ENCODE measurements at places on chromosomes 2 and 18.

DNA sequence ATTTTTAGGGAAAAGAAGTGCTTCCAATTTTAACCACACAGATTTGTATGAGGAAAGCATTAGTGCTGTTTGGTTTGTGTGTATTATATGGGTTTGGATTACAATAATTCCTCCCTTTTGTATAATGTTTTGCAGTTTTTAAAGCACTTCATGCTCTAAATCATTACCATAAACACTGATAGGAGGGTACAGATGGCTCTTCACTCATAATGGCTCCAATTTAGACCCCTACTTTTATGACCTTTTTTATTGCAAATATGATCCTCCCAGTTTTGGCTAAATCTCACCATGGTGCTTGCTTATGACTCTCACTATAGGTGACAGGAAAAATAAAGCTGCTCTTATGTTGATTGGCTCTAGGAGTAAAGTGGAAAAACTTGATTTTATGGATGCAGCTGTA, 23.8 kb upstream of the TMEM17 start:
- DNase-seq = no peak

GRCh38 chr2:103977241-103977640, 876.7 kb upstream of the POU3F3 start:
- DNase-seq = no peak

DNA sequence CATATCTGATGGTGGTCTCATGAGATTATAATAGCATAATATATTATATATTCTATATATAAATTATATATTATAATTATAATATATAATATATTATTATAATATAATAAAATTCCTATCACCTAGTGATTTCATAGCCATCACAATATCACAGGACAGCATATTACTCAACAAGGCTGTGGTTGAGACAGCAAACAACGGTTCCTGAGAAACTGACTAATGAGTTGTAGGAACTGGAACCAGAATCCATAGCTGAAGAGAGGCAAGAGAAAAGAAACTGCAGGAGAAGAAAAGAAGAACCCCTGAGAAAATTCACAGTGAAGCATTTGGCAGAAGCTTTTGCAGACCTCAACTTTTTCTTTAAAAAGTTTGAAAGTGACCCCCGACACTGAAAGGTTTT, 84.0 kb downstream of the BCL2L11 start:
- no peak for DNase-seq

DNA sequence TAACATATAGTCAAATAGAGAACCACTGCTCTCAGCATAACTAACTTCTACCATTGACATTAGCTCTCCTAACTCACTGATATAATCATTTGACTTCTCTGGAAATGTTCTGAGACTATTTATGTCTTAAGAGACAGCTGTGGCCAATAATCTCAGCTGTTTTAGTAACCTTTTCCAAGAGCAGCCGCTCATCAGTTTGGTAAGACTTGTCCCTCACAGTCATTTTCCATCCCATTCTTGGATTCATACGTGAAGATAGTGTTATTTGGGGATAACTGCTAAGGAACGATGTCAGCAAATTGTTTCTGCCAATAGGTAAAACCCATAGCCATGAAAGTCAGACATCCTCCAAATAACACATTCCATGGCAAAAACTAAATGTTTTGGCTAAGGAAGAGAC, 127.8 kb downstream of the LNPK start:
- DNase-seq = no peak

DNA sequence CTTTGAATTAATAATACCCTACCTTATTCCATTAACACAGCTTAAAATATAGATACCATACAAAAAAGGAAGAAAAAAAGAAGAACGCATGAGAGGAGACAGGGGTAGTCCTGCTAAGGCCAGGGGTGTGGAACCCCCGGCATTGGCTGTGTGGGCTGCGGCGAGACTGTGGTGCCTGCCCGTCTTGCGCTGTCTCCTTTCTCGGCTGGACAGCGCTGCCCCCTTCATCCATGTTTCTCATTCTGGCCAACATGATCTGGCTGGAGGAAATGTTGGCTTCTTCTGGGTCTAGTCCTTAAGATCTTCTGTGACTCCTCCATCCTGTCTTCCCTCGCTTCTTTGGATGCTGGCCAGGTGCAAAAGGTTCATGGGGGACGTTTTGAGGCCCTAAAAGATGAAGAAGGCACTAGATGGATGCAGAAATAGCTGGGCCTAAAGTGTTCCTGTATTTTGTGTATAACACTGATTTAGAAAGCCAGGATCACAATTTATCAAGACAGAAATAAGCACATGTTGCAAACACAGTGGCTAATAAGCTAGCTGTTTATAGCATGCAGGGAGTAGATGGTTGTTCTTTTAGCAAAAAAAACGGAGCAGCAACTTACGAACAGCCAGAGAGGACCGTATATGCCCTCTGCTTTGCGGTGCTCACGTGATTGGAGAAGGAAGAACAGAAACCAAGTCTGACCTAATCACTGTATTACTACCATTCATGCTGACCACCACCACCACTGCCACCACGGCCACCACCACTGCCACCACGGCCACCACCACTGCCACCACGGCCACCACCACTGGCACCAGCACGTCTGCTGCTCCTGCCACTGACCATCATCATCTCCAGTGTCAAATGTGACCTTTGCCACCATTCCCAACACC, 71.7 kb upstream of the ASB18 start:
- no peak for DNase-seq

GRCh38 chr2:201949181-201949926, 84.3 kb upstream of the FZD7 start:
- no peak for DNase-seq

DNA sequence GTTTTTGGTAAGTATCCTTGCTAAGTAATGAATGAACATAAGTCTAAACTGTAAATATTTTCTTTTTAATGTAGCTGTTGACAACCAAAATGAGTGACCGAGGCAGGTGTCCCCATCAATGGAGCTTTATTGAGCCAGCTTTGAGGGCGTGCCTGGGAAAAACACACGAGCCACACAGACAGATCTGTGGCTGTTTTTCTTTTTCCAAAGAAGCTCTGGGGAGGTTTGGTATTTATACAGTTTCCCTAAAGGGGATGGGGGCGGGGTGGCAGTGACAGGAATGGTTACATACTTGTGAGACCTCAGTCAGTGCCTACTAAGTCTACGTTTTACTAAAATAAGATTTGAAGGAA, 11.2 kb downstream of the DBI start:
- no peak for DNase-seq

- no peak for DNase-seq
These were observed 2.1 kb downstream of the ST8SIA5 start for GRCh38 chr18:46754661-46755292.

DNA sequence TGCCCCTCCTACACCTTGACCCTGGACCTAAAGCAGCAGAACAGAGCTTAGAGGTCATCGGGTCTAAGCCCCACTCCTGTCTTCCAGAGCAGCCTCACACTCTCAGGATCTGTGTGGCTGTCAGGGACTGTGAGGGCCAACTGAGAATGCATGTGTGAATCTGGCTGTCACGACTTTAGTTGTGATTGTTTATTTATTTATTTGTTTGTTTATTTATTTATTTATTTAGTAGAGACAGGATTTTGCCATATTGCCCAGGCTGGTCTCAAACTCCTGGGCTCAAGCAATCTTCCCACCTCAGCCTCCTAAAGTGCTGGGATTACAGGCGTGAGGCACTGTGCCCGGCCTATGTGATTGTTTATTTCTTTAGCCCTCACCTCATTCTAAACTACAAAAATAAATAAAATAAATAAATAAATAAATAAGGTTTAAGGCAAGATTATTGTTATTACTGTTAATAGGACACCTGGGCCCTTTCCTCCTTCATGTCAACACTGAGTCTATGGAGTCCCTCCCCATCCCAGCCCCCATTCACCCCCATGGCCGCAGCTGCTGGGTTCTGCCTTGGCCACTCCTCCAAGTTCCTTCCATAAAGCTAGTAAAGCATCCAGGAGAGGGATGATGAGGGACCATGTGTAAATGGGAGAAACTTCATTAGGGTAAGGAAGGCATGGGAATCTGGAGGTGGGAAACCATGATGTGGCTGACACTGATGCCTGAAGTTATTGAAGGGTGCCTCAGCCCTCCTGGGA, 39.9 kb upstream of the EDAR start:
- no peak for DNase-seq

DNA sequence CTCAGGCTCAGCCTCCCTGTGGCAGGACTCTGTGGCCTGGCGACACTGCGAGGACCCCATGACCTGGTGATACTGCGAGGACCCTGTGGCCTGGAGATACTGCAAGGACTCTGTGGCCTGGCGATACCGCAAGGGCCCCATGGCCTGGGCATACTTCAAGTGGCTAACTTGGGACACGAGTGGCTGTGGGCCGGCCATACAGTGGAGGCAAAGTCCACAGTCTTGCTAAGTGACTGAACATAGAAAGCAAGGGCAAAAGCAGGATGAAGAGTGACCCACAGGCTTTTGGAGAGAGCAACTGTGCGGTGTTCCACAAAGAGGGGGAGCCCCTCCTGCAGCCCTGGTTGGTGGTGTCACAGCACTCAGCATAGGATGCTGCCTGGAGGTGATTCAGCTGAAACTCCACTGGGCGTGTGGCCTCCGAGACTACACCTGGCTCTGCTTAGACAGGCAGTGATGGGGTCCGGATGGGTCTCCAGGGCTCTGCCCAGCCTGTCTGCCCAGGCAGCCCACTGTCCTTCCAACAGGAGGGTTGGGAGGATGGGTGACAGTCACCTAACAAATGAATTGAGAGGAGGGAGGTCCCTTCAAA, 691.0 kb upstream of the HS6ST1 start:
- DNase-seq = no peak

- no peak for DNase-seq
These were observed 262.2 kb downstream of the HDAC4 start for GRCh38 chr2:239138610-239139009.

DNA sequence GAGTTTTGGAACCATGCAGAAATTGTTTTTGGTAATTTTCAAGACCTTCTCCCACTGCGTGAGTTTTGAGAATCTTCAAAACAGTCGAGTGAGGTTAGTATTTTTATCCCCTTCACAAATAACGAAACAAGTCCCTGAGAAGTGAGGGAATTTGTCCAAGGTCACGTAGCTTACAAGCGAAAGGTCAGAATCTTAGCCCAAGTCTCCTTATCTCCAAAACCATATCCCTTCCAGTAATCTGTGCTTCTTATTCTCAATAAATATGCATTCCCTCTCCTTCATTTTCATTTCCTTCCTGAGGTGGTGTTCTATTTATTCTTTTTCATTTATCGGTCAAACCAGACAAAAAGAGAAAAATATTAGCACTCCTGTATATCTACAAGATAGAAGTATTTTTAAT, 163.6 kb downstream of the MREG start:
- DNase-seq = no peak

GRCh38 chr2:217858519-217859491, 144.0 kb downstream of the TNS1 start:
- no peak for DNase-seq

- DNase-seq = no peak
These were observed 60.0 kb upstream of the DTNA start for GRCh38 chr18:34650121-34650545.

- DNase-seq = no peak
These were observed 137.6 kb downstream of the UPP2 start for GRCh38 chr2:158239271-158239670.

- no peak for DNase-seq
These were observed 7.9 kb downstream of the MAP3K2 start for GRCh38 chr2:127379712-127380355.

DNA sequence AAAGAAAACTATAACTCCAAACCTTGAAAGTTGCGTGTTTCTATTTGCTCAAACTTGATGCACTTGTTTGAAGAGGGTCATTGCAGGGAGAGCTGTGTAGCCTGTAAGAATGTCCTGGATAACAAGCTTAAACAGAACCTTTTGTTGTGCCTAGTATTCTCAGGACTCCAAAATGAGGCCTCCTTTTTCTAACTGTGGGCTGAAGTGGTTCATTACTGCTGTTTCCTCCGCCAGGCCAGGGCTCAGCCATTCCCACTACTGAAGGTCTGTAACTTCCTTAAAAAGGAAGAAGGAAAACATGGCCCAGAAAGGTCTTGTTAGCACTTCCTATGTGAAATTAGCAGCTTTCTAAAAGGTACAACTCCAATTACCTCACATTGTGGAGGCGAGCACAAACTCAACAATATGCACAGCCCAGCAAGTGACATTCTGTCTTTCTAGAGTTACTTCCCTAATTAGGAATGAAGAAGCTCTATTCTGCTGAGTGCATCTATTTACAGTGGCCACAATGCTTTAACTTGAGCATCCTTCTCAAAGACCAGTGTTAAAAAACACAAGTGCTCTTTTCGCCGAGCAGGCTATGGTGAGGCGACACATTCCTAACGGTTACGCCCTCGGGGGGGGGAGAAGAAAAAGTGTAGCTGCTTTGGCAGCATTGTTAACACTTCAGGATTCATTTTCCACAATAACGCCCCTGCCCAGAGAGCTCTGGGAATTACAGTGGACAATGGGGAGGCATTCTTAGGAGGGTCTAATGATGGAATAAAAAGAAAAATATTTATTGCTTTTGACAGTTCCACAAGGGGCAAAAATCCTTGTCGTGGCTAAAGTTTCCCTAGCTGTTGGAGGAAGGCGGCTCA, 136.9 kb upstream of the SIX3 start:
- DNase-seq = no peak

DNA sequence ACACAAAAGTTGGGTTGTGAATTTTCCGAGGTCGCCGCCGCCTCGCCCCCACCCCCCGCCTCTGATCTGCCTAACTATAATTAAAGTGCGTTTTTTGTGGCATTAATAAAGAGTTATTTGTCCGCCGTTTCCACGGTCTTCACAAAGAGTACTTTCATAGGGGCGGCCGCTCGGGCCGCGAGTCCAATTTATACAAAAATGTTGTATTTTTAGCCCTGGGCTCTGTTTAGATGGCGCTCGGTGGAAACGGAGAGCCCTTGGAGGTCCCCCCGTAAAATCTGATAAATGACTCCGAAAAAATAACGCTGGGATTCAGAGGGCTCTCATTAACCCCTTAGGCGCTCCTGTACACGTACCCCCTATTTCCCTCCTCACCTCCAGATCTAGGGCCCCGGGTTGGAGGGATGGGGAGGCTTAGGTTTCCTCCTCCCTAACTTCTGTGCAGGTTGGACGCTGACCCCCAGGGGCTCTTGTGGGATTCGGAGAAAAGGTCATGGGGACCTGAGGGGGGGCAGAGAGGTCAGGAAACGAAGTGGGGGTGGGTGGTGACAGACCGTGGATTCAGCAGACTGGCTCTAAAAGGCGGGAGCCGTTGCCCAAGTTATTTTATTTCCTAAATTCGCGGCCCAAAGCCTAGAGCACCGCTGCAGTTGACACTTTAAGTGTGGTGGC, 1.9 kb downstream of the CYP26B1 start:
- DNase-seq = peak; percentile 21

DNA sequence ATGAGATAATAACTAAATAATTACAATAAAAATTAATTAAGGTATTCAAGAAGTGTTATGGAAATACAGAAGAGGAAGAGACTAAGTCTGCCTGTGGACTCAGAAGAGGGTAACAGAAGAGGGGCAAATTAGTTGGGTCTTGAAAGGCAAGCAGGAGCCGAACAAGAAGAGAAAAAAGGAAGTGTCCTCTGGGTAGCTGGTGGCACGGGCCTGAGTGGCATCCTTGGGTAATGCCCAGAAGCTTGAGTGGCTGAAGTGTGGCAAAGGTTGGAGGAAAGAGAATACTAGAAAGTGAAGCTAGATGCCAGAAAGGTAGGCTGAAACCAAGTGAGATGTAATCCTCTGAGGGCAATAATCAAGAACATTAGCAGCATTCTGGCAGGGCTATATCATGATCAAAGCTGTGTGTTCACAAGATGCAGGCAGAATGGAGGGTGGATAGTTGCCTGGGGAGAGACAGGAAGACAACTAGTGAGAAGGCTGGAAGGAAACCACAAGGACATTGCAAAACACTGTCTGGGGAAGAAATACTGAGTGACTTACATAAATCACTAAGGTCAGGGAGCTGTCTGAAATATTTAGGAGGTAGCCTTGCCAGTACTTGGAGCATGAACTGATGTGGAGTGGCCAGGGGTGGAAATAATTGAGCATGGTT, 16.2 kb downstream of the DOCK10 start:
- no peak for DNase-seq

All from activated CD4-positive, CD25-positive, alpha-beta regulatory T cell treated with anti-CD3 and anti-CD28 coated beads, Interleukin-2, amount 50 U/mL, for 72 hours (primary cell).